ENCODE measurements at places on chromosomes 2 and 18.

DNA sequence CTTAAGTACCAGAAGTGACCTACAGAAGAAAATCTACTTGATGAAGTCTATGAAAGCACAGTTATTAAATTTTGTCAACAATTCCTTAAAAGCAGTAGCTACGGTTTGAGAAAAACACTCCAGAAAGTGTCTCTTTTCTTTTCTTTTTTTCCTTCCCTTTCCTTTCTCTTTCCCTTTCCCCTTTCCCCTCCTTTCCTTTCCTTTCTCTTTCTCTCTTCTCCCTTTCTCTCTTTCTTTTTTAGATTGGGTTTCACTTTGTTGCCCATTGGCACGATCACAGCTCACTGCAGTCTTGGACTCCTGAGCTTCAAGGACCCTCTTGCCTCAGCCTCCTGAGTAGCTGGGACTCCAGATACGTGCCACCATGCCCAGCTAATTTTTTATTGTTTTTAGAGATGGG lies 2.6 kb upstream of the ALMS1 start:
- DNase-seq = no peak

DNA sequence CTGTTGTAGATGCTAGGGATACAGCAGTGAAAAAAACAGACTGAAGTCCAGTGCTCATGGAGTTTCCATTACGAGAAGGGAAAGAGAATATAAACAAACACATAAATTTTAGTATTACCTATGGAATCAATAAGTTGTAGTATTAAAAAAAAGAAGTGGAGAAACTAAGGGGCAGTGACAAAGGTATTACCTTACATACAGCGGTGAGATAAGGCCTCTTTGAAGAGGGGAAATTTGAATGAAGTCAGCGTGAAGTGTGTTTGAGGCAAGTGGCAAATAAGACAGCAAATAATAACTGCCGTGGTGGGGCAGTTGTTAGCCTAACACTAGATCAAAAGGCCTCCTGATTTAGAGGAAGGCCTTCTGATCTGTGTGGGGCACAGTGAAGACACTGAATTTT lies 57.9 kb downstream of the TLK1 start:
- DNase-seq = no peak

DNA sequence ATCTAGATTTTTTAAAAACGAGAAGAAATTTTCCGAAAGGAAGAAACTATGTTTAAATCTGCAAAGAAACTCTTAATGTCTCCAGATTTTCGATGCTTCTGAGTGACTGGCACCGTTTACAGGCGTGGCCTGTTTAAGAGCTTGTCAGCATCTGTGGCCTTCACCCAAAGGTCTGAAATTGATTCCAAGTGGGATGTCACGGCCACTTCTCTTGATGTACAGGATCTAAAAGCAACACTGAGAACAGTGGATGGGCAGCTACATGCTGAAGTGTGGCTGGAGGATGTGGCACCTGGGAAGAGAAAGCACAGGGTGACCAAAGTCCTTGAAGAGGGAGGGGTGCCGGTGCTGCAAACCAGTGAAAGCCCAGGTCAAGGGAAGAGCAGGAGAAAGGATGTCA lies 28.0 kb downstream of the EMILIN2 start:
- no peak for DNase-seq

DNA sequence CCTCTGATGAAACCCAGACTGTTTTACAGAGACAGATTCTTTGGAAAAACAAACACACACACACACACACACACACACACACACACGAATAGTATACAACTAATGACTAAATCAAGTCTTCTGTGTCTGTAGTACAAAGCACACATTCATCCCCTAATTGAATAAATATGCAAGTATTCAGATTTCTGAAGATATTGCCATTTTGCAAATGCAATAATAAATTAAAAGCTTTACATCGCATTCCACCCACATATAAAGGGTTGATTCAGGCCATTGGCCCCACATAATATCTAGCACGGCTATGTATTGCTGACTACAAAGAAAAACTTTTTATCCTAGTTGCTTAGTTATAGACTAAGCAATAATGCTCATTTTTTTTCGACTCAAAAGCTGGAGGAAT lies 86.2 kb downstream of the PAX3 start:
- DNase-seq = no peak

DNA sequence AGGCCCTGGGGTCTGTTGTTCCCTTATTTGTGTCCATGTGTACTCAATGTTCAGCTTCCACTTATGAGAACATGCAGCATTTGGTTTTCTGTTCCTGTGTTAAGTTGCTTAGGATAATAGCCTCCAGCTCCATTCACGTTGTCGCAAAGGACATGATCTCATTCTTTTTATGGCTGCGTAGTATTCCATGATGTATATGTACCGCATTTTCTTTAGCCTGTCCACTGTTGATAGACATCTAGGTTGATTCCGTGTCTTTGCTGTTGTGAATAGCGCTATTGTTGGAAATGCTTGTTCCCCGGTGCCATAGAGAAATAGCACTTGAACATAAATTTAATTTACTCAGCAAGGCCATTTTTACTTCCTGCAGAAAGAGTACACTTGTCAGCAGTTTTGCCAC lies 51.3 kb upstream of the EPAS1 start:
- no peak for DNase-seq

DNA sequence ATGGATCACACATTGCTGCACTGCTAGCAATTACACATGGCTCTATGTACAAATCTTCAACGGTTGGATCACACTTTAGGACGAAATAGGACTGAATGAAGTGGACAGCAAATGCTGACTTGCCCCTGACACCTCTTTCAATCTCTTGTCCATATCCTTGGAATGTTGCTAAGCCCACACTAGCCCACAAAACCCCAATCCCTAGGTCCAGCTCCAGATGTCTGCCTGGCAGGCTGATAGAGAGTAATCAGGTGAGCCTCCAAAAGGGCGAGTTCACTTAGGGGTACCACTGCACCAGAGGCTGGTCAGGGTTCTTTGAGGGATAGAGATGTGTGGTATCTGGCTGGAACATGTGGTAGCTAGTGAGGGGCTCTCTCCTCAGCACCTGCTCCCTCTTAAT lies 18.5 kb upstream of the FHOD3 start:
- DNase-seq = no peak

DNA sequence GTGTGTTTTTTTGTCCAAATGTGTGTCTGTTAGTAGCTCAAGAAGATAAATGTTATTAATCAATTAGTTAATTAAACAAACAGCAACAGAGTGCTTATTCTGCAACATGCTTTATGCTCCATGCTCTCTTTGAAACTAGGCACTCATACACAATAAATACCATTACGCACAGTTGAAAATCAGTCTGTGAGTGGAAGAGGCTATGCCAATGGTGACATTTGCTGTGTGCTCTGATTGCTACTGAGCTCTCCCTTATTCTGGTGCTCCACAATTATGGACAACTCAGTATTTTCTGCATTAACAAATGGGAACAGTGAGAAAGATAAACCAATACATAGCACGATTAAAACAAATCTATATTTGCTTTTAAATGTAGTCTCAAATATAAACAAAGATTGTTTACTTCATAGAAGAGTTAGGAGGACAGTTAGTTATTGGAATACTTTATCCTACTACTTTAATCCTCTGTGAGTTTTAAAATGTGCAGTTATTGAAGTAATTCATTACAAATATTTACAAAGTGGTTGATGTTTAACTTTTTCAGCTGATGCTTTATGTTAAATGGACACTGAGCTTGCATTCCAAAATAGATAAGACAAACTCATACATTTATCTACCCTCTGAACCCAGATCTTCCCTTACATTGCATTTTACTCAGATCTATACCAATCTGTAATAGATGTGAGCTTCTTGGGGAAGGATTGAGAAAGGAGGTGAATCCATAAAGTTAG lies 55.3 kb downstream of the NXPH2 start:
- no peak for DNase-seq

DNA sequence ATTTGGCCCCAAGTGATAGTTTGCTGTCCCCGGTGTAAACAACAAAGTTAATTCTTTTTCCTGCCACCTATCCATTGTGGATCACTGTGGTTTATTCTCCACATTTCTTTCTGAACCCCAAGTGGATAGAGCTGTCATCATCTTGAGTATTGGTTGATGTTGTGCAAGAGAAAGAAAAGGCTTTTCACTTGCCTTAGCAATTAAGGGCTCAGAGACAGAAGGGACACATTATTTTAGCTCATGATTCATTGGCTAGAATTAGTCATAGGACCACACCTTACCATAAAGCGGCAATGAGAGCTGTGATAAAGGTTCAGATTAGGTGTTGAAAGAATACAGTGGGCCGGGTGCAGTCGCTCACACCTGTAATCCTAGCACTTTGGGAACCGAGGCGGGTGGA lies 442.1 kb upstream of the DCC start:
- DNase-seq = no peak

DNA sequence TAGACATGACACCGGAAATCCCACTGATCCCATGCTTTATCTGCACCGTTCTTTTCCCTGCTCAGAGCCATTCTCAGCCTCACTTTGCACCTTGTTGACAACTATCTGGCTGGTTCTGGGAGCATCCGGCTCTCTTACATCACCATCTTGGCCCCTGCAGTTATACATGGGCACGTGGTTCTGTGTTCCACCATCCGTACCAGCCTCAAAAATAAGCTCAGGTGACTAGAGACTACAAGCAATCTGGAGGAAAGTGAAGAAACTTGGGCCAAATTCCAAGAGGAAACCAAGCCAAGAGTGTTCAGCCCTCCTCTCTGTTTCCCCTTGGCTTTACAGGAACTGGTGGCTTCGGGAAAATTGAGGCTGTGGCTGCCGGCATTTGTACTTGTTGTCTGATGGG lies 244.6 kb upstream of the ACVR2A start:
- DNase-seq = no peak

- no peak for DNase-seq
Observed at GRCh38 chr2:239241431-239241960, 159.3 kb downstream of the HDAC4 start.

GRCh38 chr2:133362061-133362476 lies 206.2 kb downstream of the NCKAP5 start:
- DNase-seq = no peak

GRCh38 chr18:58438958-58439300 lies 190.0 kb downstream of the ALPK2 start:
- no peak for DNase-seq

DNA sequence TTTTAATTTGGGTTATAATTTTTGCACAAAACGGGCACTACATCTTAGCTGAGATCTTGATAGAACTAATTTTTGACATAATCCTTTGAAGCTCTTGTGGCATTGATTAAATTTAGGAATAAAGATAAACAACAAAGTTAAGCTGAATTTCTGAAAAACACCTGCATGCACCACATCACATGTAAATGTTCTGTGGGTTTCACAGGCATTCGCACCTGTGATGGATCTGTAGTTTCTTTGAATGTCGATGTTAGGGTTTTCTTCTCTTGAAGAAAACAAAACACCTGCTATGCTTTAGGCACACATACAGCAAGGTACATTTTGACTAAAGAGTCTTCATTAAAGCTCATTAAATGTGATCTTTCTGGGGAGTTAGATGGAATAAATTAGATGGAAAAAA lies 60.3 kb downstream of the RPIA start:
- DNase-seq = no peak

- no peak for DNase-seq
Observed at GRCh38 chr2:225667445-225667844, 267.9 kb downstream of the NYAP2 start.

- DNase-seq = no peak
Observed at GRCh38 chr2:197377670-197378069, 57.2 kb downstream of the SF3B1 start.
